ENCODE measurements at places on chromosomes 5 and 9. TPM values are rescaled to one million over a fixed set of nuclear protein-coding genes. Genes with fewer than 3 reads are reported as not detected.
A peak's percentile ranks its signal among the peaks of the same experiment; 100 is the strongest.

DNA sequence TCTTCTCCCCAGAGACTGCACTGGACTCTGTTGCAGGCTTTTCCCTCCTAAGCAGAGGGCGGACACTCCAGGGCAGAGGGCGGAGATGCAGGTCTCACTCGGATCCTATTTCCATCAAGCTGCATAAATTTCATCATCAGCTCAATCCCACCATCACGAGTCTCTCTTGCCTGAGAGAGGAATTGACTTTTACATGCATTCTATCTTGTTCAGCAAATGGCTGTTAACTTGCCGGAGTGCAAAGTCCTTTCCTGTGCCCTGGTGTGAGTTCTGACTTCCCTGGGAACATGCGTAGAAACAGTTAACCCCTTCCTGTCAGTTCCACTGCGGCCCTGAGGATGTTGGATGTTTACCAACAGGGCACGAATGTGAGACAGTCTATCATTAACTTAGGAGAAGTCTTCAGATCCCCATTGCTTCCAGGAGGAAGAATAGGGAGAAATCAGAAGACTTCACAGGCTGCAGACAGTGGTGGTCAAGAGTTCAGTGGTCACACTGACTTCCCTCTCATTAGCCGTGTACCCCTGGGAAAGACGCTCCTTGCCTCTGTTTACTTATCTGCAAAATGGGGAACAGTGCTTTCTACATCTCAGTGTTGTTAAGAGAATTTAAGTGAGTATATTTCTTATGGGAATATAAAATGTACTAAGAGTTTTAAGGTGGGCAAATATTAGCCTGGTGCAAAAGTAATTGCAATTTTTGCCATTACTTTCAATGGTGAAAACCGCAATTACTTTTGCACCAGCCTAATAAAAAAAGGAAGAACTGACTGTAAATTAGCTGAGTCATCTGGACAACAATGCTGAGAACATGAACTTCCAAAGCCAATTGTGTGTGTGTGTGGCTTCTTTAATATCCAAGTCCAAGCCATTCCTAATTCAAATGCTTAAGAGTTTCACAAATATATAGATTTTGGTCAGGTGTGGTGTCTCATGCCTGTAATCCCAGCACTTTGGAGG, 248.0 kb downstream of the DRD1 start:
- DNase-seq, result no peak
- H3K27me3 ChIP-seq, result no peaks in the 10 kb centered on the region
- no peaks in the 10 kb centered on the region for H3K4me1 ChIP-seq
- H3K4me3 ChIP-seq, result no peak overlapping the region
- no peaks in the 10 kb centered on the region for H3K36me3 ChIP-seq
- H3K27ac ChIP-seq, result no peak overlapping the region

DNA sequence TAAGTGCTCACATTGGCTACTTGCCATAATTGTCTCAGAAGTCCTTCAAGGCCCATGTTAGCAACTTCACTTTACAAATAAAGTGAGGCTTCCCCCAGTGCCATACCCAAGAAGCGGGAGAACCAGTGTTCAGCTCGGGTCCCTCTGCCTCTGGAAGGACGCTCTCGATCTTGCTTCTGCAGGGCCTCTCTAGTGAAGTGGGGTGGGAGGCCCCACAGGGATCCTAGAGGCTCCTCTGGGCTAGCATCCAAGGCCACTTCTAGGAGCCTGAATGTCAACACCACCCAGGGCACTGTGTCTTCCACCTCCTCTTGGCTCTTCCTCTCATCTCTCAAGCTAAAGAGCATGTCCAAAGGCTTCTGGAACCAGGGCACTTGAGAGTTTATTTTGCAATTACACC, 282.5 kb downstream of the GADD45G start:
- DNase-seq, result no peak
- peaks cover 49% of the 10 kb centered on the region for H3K4me1 ChIP-seq
- no peaks in the 10 kb centered on the region for H3K27me3 ChIP-seq
- no peak overlapping the region for H3K4me3 ChIP-seq
- H3K36me3 ChIP-seq, result no peaks in the 10 kb centered on the region
- H3K27ac ChIP-seq, result peak overlapping the region; percentile 84

DNA sequence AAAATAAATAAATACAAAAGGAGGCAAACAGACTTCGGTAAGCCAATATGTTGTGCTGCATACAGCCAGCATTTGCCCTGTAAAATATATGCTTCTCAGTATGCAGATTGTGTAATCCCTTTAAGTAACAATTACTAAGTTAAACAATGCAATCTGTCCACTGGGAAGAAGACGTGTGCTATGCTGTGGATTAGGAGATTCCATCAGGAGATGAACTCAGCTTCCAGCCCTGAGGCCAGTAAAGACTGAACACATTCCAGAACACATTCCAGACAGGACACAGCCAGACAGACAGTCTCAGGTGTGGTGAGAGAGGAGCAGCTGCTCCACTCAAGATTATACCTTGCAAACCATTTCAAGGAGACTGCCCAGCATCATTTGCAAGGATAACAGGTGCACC, 97.8 kb downstream of the MPDZ start:
- no peaks in the 10 kb centered on the region for H3K4me1 ChIP-seq
- H3K27ac ChIP-seq, result no peak overlapping the region
- H3K36me3 ChIP-seq, result peaks cover 28% of the 10 kb centered on the region
- no peak overlapping the region for H3K4me3 ChIP-seq

DNA sequence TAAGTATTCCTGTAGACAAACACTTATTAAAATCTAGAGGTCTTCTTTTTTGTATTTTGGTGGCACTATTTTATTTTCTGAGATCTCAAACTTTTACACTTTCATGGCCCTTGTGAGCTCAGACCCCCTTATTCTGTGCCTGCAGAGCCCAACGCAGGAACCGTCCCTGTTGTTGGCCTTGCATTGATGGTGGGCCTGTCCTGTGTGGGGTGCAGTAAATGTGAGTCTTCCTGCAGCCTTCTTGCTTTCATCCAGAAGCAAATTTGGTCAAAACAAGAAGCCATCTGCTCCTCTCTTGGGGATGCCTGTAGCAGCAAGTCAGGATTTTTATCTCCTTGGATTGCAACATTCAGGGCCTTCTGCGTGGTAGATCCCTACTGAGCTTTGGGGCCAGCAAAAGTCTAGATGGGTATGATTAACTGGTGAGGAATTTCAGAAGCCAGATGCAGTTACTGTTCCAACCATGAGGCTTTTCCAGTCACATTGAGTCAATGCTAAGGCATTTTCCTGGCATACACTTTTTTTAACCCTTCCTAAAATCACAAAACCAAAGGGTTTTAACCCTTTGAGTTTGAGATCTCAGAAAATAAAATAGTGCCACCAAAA, 31.7 kb downstream of the BASP1 start:
- H3K4me3 ChIP-seq, result no peak overlapping the region
- no peak overlapping the region for H3K27ac ChIP-seq
- H3K36me3 ChIP-seq, result no peaks in the 10 kb centered on the region
- no peaks in the 10 kb centered on the region for H3K27me3 ChIP-seq
- DNase-seq, result no peak

Gene INSL4
- 0.20 TPM for total RNA-seq

Gene SMIM33
- total RNA-seq, result not detected
